ENCODE measurements at places on chromosomes 6 and 20. TPM values are rescaled to one million over a fixed set of nuclear protein-coding genes. Genes with fewer than 3 reads are reported as not detected.

DNA sequence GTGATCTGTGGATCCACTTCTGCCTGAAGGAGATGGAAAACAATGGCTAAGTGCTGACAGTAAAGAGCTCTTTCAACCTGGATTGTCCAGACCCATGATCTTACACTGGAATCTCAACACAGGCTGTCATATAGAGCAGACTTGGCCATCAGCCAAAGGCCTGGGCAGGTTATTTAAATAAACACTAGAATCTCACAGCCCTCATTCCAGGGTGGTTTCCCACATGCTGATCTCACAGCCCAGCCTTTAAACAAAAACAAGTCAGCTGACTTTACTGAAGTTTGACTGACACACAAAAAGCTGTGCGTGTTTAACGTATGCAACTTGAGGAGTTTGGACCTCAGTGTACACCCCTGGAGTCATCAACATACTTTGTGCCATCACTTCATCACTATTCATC, 28.4 kb downstream of the SYNDIG1 start:
- DNase-seq: peak; percentile 89

DNA sequence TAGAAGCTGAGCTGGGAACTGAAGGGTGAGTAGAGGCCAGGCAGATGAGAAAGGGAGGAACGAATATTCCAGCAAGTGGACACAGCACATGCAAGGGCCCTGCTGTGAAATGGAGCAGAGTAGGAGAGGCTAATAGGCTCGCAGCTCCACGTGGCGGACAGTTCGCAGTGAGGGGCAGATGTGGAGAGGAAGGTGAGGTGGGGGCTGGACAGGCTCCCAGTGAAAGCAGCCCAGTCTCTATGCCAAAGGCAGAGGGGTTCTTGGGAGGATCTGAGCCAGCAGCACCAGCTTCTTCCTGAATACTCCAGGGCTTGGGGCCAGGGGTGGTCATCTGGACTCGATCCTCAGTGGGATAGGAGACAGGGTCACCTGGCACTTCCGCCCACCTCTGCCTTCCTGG, 81.0 kb downstream of the CEBPB start:
- DNase-seq: no peak

- peak; percentile 49 for DNase-seq
Observed at GRCh38 chr20:53040693-53041589, 68.8 kb downstream of the TSHZ2 start.

GRCh38 chr6:125273965-125274364, 27.8 kb downstream of the HDDC2 start:
- DNase-seq: peak; percentile 53

DNA sequence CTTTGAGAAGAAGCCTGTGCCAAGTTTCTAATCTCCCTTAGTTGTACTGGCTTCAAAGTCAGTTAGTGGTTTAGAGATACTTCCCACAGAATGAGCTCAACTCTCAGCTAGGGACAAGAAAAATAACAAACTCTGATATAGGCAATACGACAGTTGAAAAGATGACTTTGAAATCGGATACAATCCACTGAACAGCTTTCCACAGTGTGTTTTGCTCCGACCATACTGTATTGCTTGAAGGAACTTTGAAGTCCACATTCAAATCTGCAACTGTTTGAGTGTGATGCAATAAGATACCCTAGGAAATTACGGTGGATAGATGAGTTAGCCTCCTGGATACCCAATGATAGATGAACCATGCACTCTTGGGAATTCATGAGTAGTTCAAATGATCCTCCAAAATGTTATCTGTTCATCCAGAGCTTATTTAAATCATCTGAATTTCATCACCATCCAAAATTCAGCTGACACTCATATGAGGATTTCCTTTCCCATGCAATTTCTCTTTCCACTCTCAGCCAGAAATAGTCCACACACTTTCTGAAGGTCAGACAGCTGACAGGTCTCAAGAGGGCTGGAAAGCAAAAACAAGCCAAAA, 443.8 kb downstream of the HAO1 start:
- DNase-seq: peak; percentile 45

- no peak for DNase-seq
Observed at GRCh38 chr6:10424040-10424439, 9.2 kb upstream of the TFAP2A start.

- no peak for DNase-seq
Observed at GRCh38 chr6:162200945-162201690, 526.4 kb downstream of the PRKN start.

- DNase-seq: no peak
Observed at GRCh38 chr6:54252916-54253315, 55.3 kb upstream of the TINAG start.

DNA sequence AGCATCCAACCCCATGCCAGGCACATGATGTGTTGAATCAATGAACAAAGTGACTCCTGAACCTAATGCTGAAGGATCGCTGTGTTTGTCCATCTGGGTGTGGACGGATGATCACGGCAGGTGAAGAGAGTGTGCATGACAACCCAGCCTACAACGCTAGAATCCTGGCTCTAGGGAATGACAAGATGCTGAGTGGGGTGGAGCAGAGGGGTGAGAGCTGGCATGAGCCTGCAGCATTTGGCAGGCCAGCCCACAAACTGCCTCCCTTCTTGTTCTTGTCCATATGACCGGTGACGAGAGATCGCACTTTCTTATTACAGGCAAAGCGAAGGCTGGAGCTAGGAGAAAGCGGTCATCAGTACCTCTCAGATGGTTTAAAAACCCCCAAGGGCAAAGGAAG, 54.7 kb upstream of the CDKAL1 start:
- no peak for DNase-seq

GRCh38 chr20:63552481-63553249, 1.3 kb upstream of the FNDC11 start:
- no peak for DNase-seq

DNA sequence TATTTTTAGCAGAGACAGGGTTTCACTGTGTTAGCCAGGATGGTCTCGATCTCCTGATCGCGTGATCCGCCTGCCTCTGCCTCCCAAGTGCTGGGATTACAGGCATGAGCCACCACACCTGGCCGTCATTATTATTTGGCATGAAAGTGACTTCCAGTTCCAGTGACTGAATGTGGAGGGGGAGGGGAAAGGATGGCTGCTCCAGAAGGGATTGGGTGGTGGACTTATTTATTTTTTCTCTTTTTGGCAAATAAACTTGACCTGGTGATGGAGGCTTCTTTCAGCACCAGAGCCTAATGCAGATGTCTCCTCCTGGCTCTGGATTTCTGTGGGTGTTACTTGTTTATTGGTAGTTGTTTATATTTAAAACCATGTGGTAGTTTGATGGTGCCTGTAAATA, 16.9 kb upstream of the SLC22A23 start:
- DNase-seq: no peak

DNA sequence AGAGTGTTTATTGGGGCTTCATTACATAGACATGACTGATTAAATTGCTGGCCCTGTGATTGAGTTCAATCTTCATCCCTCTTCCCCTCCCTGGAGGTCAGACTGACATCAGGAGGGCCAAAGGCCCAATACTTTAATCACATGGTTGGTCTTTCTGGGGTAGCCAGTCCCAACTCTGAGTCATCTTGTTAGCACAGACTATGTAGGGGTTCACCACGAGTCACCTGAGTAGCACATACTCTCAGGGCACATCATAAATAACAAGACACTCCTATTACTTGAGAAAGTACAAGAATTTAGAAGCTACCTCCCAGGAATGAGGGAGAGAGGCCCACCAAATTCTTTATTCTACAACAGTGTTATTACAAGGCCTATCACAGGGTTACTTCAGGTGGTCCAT, 11.3 kb downstream of the GINS1 start:
- no peak for DNase-seq

DNA sequence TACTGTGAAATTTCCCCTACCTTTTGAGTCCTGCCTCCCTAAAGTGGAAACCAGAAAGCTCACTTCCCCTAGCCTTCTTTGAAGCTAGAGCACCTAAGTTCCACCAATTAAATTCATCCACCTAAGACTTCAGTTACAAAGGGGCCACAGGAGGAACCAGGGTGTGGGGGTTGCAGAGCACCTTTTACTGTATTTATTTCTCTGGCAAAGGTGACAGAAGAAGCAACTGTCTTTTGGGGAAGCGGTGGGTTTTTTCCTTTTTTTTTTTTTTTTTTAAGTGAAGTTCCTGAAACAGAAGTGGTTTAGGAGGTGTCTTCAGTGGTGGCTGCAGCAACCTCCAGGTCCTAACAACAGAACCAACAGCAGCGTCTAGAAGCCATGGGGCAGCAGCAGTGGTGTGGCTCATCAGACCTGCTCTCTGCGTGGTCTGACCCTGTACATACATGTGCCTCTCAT, 13.1 kb downstream of the PSMB9 start:
- DNase-seq: no peak

DNA sequence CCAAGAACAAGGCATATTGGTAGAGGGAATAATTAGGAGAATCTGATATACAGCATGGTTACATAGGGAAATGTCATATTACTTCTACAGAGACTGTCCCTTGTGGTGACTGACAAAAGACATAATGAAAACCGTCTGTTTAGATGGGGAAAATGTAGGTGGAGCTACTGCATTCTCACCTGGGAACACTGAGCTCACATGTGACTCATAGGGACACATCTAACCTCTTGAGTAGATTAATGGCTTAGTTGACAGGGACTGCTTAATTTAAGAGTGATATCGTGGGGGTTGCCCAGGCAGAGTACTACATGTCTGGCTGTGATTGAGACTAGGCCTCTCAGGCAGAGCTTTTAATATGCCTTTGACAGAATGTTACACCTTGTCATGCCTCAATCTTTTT, 235.3 kb upstream of the ZFP64 start:
- DNase-seq: no peak

- DNase-seq: no peak
Observed at GRCh38 chr6:100892693-100893092, 11.6 kb upstream of the ASCC3 start.

DNA sequence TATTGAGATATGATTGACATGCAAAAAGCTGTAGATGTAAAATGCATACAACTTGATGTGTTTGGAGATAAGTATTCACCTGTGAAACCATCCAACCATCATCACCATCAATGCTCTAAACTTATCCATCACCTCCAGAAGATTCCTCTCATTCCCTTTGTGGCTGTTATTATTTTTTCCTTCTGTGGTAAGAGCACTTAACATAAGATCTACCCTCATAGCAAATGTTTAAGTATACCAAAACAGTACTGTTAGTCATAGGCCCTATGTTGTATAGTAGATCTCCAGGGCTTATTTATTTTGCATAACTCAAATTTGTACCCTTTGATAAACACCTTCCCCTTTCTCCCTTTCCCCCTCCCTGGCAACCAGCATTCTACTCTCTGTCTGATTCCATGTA, 31.2 kb upstream of the CCN6 start:
- no peak for DNase-seq

- no peak for DNase-seq
Observed at GRCh38 chr6:3624250-3625136, 127.0 kb downstream of the PXDC1 start.

DNA sequence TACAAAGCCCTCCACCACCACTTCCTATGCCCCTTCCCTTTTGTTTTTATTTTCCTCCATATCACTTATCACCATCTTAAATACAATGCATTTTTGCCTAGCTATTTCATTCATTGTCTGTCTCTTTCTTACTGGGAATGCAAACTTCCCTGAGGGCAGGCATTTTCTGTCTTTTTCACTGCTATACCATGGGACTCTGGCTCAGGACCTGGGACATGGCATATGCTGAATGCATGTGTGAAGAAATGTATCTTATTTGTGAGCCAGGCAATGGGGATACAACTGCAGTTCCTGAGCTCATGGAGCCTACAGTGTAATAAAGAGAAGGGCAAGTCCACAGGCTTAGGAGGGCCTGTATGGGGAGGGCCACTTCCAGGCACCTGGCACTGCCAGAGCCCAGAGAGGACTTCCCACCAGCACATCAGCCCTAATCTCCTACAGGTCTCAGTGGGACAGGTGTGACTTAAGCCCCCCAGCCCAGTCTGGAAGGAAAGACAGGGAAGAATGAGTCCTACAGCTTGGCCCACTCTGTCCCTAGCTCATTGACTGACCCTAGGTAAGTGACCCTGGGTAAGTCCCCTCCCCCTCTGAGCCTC, 43.2 kb downstream of the TFEB start:
- no peak for DNase-seq

GRCh38 chr6:170035901-170036304, 255.0 kb downstream of the DLL1 start:
- DNase-seq: no peak

- DNase-seq: peak; percentile 52
Observed at GRCh38 chr20:25177890-25178321, 17.6 kb upstream of the ENTPD6 start.

DNA sequence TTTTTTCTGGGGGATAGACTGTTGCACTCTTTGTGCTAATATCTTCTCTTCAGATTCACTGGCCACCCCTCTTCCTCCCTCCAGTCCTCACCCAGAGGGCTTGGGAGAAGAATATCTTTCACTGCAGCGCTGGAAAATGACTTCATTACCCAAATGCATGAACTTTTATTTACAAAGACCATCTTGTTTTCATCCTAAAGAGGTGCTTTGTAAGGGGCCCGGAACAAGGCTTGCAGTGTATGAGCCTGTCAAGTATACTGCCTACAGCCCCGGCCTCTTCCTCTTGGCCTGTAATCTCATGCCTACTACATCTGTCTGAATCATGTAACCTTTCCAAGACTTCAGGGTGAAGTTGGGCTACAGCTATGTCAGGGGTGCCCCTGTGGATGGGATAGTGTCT, 554 bp upstream of the LAMA4 start:
- no peak for DNase-seq

DNA sequence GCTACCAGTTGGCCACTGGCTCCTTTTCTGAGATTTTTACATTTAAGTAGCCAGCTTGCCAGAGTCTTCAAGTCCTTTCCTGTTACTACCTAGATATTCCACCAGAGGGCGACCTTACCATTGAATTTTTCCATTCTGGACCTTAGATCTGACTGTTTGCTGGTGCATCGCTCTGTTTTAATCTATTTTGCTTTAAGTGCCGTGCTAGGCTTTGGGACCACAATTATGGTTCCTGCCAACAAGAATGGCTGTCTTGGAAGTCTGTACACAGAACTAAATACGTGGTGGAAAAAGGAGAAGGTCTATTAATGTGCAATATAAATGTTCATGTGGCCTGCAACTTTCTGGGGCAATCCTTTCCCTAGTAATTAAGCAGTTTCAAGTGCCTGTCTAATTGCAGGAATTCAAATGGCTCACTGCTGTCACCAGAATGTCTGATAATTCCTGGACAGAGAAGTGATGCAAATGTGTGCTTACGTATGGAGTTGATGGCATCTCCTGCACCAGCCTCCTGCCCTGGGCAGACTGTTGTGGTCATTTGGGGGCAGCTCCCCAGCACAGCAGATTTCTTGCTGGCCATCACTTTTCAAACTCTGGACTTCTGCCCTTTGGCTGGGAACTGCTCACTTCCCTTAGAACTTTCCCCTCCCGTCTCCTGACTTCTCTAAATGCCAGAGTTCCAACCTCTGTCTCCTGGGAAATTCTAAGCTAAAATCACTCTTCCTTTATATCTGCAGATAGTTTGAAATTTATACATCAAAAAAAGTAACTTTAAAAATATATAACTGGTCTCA, 5.6 kb upstream of the HLA-DOA start:
- peak; percentile 92 for DNase-seq

- peak; percentile 87 for DNase-seq
Observed at GRCh38 chr6:83511901-83512681, at the start of gene PRSS35. TSS of gene PRSS35 (plus strand) at chr6:83512534. CDS start at chr6:83523442, 10,908 bp downstream.

Gene TEAD3
- total RNA-seq: 98.6 TPM

Gene HRH3
- not detected for total RNA-seq

Gene PDE7B
- total RNA-seq: 0.60 TPM

Gene STX7
- total RNA-seq: 37.2 TPM

Gene NRN1
- 0.92 TPM for total RNA-seq

Gene PGC
- not detected for total RNA-seq

Gene MATN4
- not detected for total RNA-seq

Gene ZNF184
- total RNA-seq: 4.9 TPM

Gene ZNF334
- total RNA-seq: 9.4 TPM
